Bronchial smooth muscle cell (primary cell): ENCODE measurements at places on chromosomes 6 and 20. TPM values are rescaled to one million over a fixed set of nuclear protein-coding genes. Genes with fewer than 3 reads are reported as not detected.

The TAGAP gene
- not detected in 2 replicates for total RNA-seq

The RRAGD gene
- 0.09 and 0.32 TPM in 2 replicates for total RNA-seq

The C20orf96 gene
- 3.2 and 3.6 TPM in 2 replicates for total RNA-seq

The TEAD3 gene
- 3.8 TPM in 2 replicates for total RNA-seq

The MRAP2 gene
- 0.47 TPM in 1 of 2 replicates, not detected in the other for total RNA-seq

The CUL7 gene
- total RNA-seq = 40.1 and 58.3 TPM in 2 replicates

The SCRT2 gene
- total RNA-seq = not detected in 2 replicates

The MEP1A gene
- not detected in 2 replicates for total RNA-seq

The PCIF1 gene
- 6.1 and 6.6 TPM in 2 replicates for total RNA-seq

The RAMACL gene
- total RNA-seq = 0.43 and 0.95 TPM in 2 replicates

The MAS1 gene
- total RNA-seq = not detected in 2 replicates

The FERMT1 gene
- 2.6 and 4.9 TPM in 2 replicates for total RNA-seq

The TP53INP2 gene
- 2.0 and 3.6 TPM in 2 replicates for total RNA-seq

The RIPPLY2 gene
- total RNA-seq = not detected in 2 replicates

The TNF gene
- not detected in 2 replicates for total RNA-seq

The OXT gene
- total RNA-seq = not detected in 2 replicates

The SLC35D3 gene
- not detected in 2 replicates for total RNA-seq

The PHACTR3 gene
- not detected in 2 replicates for total RNA-seq

The FAM83C gene
- not detected in 2 replicates for total RNA-seq

The OR2H1 gene
- total RNA-seq = not detected in 2 replicates

The TNNC2 gene
- total RNA-seq = 1.9 and 6.7 TPM in 2 replicates

The MYMX gene
- total RNA-seq = not detected in 2 replicates

The DEFB124 gene
- total RNA-seq = not detected in 2 replicates

The OR2B6 gene
- not detected in 2 replicates for total RNA-seq

The CYP24A1 gene
- under 0.01 and 0.09 TPM in 2 replicates for total RNA-seq

The DOP1A gene
- total RNA-seq = 18.3 and 22.8 TPM in 2 replicates

The CDH4 gene
- total RNA-seq = 0.32 TPM in 1 of 2 replicates, not detected in the other

The TRIM10 gene
- total RNA-seq = under 0.01 TPM in 1 of 2 replicates, not detected in the other

The CRYBG1 gene
- total RNA-seq = 4.0 and 8.0 TPM in 2 replicates

The TPX2 gene
- total RNA-seq = 2.8 and 7.6 TPM in 2 replicates

The B4GALT5 gene
- total RNA-seq = 10.2 and 15.0 TPM in 2 replicates

The ROS1 gene
- total RNA-seq = under 0.01 TPM in 2 replicates

The PCSK2 gene
- not detected in 2 replicates for total RNA-seq

The ZNF391 gene
- 0.79 and 1.0 TPM in 2 replicates for total RNA-seq
